ENCODE measurements at places on chromosomes 12 and 14.

DNA sequence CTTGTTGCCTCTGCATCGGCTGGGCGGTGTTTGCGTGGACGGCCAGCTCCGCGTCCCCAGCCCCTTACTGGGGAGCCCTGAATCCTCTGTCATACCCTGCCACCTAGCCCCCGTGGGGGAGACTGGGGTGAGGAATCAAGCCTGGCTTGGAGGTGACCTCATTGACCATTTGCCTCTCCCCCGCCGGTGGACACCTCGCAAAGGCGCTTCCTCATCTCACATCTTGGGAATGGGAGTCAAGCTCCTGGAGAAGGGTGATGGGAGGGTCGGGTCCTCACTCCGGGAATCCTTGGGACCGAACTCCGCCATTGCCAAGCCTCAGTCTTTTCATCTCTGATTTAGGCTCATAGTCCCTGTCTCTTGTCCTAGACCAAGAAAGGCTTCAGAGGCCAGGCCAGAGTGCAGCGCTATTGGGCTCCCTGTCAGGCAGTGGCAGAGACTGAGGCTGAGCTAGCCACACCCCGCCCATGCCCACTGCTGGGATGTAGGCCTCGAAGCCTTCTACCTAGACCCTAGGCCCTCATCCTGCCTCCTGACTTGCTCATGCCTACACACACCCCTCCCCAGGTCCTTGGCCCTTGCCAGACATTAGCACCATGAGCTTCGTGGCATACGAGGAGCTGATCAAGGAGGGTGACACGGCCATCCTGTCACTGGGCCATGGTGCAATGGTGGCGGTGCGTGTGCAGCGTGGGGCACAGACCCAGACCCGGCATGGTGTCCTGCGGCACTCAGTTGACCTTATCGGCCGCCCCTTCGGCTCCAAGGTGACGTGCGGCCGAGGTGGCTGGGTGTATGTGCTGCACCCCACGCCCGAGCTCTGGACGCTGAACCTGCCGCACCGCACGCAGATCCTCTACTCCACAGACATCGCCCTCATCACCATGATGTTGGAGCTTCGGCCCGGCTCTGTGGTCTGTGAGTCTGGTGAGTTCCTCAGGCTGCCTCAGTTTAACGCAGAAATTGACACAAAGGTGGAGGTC lies 678 bp downstream of the TRMT61A start:
- no peak for DNase-seq

- DNase-seq: no peak
Measured at GRCh38 chr14:75559451-75560222, 18.8 kb upstream of the FLVCR2 start.

DNA sequence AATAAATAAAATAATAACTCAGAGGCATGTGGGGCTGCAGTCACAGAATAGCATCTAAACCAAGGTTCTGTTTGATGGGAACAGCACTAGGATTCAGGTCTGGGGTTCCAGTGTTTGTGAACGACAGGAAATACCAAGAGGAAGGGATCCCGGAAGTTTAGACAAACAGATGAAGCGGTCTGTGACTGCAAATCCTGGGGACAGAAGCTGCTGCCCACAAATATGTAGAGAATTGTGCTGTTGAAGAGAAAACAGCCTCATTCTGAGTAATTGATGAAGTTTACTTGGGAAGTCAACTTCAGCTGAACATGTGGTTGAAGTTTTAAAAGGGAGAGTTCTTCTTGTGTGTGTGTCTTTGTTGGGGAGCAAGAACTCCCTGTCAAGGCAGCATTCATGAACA lies 98.4 kb upstream of the TBX5 start:
- DNase-seq: no peak

DNA sequence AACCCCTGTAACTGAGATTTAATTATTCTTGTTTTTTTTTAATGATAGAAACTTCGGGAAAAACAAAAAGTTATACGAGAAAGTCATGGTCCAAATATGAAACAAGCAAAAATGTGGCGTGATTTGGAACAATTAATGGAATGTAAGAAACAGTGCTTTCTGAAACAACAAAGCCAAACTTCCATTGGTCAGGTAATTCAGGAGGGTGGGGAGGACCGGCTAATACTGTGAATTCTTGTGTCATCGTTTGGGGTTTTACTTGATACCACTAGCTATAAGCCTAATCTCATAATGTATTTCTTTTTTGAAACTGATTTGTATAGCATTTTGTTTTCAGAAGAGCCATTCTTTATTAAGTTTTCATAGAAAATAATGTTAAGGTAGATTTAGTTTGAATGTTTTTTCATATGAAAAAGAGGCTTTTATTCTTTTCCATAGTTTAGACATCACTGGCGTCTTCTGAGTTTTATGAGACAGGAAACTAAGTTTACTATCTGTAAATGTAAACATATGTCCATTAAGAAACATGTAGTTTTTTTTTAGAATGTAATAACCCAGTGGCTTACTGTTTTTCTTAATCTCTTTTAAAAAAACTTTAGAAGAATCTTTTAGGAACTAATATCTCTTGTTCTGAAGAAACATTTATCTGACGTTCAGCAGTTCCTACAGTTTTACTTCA lies 62.9 kb upstream of the ATP2A2 start:
- no peak for DNase-seq

- DNase-seq: no peak
Measured at GRCh38 chr14:100567009-100567876, 20.0 kb downstream of the BEGAIN start.

- DNase-seq: no peak
Measured at GRCh38 chr14:35341751-35342488, 49.7 kb downstream of the PSMA6 start.

DNA sequence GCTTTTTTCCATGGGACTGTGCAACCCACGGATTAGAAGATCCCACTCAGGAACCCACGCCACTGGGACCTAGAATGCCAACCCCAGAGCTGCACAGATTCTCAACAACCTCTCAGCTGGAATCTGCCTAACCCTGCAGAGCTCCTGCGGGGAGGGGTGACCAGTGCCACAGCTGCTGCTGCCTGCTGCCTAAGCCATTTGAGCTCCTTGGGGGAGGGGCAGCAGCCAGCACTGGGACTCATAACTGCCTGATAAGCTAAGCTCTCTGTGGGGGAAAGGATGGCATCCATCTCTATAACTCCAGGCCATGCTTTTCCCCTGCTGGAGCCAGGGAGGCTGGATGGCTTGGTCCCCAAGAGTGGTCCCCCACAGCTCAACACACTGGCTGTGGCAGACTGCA lies 182.8 kb downstream of the SLC5A8 start:
- DNase-seq: no peak

DNA sequence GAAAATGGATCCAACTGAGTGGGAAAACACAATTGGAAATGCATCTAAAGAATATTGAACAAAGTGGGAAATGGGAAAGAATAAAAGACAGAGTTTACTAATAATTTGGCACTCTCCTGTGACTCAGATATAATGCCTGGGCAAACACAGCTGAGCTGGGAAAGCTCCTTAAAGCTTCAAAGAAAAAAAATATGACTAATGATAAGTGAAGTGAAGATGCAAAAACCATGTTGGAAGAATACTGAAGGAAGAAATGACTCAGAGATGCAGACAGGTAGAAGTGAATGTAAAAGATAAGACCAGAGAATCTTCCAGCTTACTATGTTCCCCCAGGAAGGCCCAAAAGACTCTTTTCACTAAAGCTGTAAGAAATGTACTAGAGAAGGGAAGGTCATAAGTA lies 62.4 kb upstream of the FOXG1 start:
- no peak for DNase-seq
